ENCODE measurements at places on chromosomes 12 and 14. TPM values are rescaled to one million over a fixed set of nuclear protein-coding genes. Genes with fewer than 3 reads are reported as not detected.

The C3AR1 gene
- total RNA-seq, result 5.9 TPM

The SLC7A7 gene
- total RNA-seq, result 0.69 TPM

The HOXC13 gene
- not detected for total RNA-seq

The YAF2 gene
- total RNA-seq, result 36.8 TPM

The PPP1R36 gene
- total RNA-seq, result 0.50 TPM

The SIX6 gene
- not detected for total RNA-seq

GRCh38 chr12:60180298-60180697 lies 584.5 kb downstream of the SLC16A7 start:
- H3K27me3 ChIP-seq, result no peaks in the 10 kb centered on the region
- no peak overlapping the region for H3K4me3 ChIP-seq
- DNase-seq, result no peak
- H3K27ac ChIP-seq, result no peak overlapping the region

GRCh38 chr12:82054566-82054965 lies 295.4 kb upstream of the PPFIA2 start:
- H3K27ac ChIP-seq, result no peak overlapping the region
- DNase-seq, result no peak
- no peaks in the 10 kb centered on the region for H3K4me1 ChIP-seq
- no peak overlapping the region for H3K4me3 ChIP-seq
- H3K36me3 ChIP-seq, result no peaks in the 10 kb centered on the region
- no peaks in the 10 kb centered on the region for H3K27me3 ChIP-seq

DNA sequence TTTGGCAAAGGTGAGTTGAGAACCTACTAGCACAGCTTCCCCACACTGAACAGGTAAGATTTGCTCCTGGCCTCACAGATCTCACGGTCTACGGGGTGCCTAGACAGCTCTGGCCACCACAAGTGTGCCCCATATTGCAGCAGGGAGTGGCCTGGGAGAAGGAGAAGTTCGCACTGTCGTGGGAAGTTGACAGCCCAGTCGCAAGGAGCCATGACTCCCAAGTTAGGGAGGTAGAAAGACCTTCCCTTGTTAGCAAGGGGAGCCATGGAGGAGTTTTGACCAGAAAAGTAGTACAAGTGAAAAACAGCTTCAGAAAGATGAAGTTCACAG lies 316.3 kb downstream of the BCL11B start:
- H3K36me3 ChIP-seq, result no peaks in the 10 kb centered on the region
- peaks cover 8% of the 10 kb centered on the region for H3K4me1 ChIP-seq
- no peak overlapping the region for H3K4me3 ChIP-seq

GRCh38 chr12:80791863-80792262 lies 75.2 kb downstream of the MYF5 start:
- H3K4me1 ChIP-seq, result no peaks in the 10 kb centered on the region
- no peaks in the 10 kb centered on the region for H3K36me3 ChIP-seq
- DNase-seq, result no peak
- no peaks in the 10 kb centered on the region for H3K27me3 ChIP-seq

GRCh38 chr14:66046591-66046990 lies 439.6 kb upstream of the CCDC196 start:
- H3K36me3 ChIP-seq, result no peaks in the 10 kb centered on the region
- H3K27ac ChIP-seq, result no peak overlapping the region
- H3K4me3 ChIP-seq, result no peak overlapping the region
- no peak for DNase-seq

- no peak overlapping the region for H3K27ac ChIP-seq
- no peaks in the 10 kb centered on the region for H3K4me1 ChIP-seq
- DNase-seq, result no peak
Measured at GRCh38 chr12:26711569-26711968, 121.4 kb downstream of the ITPR2 start.

- no peak overlapping the region for H3K27ac ChIP-seq
- no peak overlapping the region for H3K4me3 ChIP-seq
- no peak for DNase-seq
- no peaks in the 10 kb centered on the region for H3K4me1 ChIP-seq
Measured at GRCh38 chr12:21248679-21249078, 86.0 kb downstream of the SLCO1A2 start.

GRCh38 chr14:29687866-29688265 lies 239.8 kb downstream of the PRKD1 start:
- H3K4me3 ChIP-seq, result no peak overlapping the region
- H3K27ac ChIP-seq, result no peak overlapping the region
- no peaks in the 10 kb centered on the region for H3K4me1 ChIP-seq
- H3K36me3 ChIP-seq, result no peaks in the 10 kb centered on the region
- H3K27me3 ChIP-seq, result no peaks in the 10 kb centered on the region

DNA sequence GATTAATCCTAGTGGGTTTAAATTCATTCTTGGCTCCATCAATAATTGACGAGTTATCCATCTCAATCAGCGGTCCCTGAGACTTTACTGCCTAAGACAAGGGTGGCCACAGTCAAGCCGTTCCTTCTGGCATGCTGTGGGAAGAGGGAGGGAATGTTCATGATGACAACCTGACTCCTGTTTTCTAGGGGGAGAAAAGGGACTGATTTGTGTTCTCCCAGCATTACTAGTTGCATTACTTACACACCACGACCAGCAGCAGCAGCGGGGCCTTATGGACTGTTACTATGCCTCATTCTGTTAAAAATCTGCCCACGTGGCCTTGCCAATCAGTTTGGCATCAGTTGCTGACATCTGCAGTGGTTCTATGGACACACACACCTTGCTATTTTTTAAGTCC lies 29.9 kb downstream of the PLEKHG7 start:
- H3K36me3 ChIP-seq, result no peaks in the 10 kb centered on the region
- no peak overlapping the region for H3K27ac ChIP-seq
- H3K4me1 ChIP-seq, result peaks cover 2% of the 10 kb centered on the region
- DNase-seq, result no peak
